ENCODE measurements at places on chromosomes 7 and 10.

- no peak for DNase-seq
These were observed 206.9 kb downstream of the EBF3 start for GRCh38 chr10:129756912-129757901.

GRCh38 chr7:45160417-45160881 lies 2.9 kb downstream of the RAMP3 start:
- DNase-seq: no peak

- DNase-seq: no peak
These were observed 53.3 kb downstream of the AKAP9 start for GRCh38 chr7:91993976-91994375.

- DNase-seq: no peak
These were observed 46.7 kb upstream of the RHOBTB1 start for GRCh38 chr10:60990663-60991062.

DNA sequence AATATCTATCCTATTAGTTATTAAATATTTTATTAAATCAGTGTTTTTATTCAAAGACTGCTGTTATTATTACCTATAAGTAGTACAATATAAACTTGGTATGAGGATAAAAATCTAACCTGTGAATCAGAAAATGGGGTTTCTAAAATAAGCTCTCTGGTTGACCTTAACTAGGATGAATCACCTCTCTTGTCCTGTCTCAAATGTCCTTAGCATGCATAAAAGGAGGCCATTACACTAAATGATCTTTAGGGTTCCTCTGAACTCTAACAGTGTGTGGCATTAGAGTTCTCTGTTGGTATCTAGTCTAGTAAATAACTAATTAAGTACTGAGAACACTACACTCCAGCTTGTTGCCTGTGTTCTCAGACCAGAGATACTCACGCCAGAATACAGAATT lies 143.1 kb upstream of the LRRTM3 start:
- DNase-seq: no peak

- peak; percentile 6 for DNase-seq
These were observed 350.0 kb downstream of the CRPPA start for GRCh38 chr7:16071246-16071857.

- DNase-seq: no peak
These were observed 50.7 kb downstream of the ODAD2 start for GRCh38 chr10:27948186-27948585.

GRCh38 chr7:106329971-106330733 lies 45.4 kb upstream of the NAMPT start:
- no peak for DNase-seq

DNA sequence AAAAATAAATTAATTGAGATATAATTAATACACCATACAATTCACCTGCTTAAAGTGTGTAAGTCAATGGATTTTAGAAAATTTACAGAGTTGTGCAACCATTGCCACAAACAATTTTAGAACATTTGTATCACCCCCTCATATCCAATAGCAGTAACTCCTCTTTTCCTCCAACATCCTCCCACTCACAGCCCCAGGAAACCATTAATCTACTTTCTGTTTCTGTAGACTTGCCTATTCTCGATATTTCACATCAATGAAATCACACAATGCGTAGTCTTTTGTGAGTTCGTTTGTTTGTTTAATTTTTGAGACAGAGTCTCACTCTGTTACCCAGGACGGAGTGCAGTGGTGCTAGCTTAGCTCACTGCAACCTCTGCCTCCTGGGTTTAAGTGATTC lies 13.7 kb upstream of the HERC4 start:
- DNase-seq: no peak

- no peak for DNase-seq
These were observed 518 bp downstream of the AGFG2 start for GRCh38 chr7:100539436-100540006.

DNA sequence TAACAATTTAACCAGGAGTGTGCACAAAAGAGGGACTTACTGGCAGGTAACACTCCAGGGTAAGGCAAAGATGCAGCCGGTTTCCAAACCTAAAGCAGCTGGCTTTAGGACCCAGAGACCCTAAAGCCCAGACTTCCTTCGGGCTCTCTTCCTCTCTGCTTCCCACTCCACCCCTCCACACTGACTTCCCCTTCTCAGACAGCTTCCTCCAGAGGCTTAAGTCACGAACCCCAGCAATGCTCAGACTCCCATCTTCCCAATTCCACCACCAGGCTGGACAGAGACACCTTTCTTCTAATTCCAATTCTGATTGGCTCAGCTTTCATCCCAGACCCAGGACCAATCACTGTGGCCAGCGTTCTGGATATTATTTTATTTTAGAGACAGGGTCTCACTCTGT lies 24.8 kb downstream of the STYXL1 start:
- no peak for DNase-seq

GRCh38 chr10:81875467-81876252 lies 666 bp downstream of the NRG3 start:
- DNase-seq: no peak

GRCh38 chr7:16463949-16464715 lies 1.4 kb downstream of the SOSTDC1 start:
- no peak for DNase-seq

GRCh38 chr10:97673736-97674525 lies 13.1 kb downstream of the AVPI1 start:
- no peak for DNase-seq

DNA sequence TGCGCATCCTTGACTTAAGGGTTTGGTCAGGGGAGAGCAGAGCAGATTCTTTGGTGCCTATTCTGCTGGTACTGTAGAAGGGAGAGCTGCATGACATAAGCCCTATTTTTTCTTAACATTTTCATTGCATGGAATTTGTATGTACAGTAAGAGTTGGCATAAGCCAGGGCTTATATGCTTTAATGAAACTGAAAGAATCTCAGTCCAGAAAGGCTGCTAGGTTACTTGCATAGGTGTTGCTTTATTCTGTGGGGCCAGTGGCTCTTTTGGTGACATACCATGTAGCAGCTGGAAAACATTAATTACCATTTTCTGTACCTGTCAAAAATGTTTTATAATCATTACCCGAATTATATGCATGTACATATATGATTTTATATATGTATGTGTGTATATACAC lies 152.1 kb downstream of the LYZL1 start:
- no peak for DNase-seq

DNA sequence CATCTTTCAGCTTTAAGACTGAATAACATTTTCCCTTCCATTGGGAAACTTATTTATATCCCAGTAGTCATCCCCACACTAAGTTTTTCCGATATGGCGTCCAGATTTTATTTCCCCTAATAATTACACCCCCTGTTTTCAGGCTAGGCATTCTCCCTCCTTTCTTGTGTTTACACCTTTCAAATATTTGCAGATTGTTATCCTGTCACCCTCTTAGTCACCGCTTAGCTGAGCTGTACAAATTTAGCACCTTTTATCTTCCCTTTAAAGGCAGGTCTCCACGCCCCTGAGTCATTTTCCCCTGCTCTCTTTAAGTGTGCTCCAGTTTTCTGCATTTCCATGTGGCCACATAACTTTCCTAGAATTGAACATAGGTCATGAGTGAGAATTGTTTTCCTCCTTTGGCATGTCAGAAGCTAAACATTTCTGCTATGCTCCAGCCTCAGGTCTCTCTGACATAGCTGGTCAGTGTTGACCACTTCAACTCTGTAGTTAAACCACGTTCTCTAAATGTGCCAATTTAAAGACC lies 47.4 kb downstream of the LRRC4 start:
- no peak for DNase-seq

GRCh38 chr10:81019029-81019890 lies 481.6 kb downstream of the SH2D4B start:
- no peak for DNase-seq

- no peak for DNase-seq
These were observed 98.7 kb downstream of the TCERG1L start for GRCh38 chr10:131212763-131213325.

DNA sequence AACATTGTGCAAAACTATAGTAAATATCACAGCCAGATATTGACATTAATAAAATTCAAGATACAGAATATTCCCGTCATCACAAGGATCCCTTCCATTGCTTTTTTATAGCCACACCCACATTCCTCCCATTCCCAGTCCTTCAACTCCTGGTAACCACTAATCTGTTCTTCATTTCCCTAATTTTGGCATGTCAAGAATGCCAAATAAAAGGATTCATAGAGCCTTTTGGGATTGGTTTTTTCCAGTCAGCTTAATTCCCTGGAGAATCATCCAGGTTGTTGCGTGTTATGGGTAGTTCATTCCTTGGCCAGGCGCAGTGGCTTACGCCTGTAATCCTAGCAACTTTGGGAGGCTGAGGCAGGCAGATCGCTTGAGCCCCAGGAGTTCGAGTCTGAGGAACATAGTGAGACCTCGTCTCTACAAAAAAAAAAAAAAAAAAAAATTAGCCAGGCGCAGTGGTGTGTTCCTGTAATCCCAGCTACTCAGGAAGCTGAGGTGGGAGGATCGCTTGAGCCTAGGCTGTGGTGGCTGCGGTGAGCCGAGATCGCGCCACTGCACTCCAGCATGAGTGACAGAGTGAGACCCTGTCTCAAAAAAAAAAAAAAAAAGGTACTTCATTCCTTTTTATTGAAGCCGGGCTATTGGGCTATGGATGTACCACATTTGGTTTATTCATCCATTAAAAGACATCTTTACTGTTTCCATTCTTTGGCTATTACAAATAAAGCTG lies 2.7 kb downstream of the OGDH start:
- DNase-seq: no peak

DNA sequence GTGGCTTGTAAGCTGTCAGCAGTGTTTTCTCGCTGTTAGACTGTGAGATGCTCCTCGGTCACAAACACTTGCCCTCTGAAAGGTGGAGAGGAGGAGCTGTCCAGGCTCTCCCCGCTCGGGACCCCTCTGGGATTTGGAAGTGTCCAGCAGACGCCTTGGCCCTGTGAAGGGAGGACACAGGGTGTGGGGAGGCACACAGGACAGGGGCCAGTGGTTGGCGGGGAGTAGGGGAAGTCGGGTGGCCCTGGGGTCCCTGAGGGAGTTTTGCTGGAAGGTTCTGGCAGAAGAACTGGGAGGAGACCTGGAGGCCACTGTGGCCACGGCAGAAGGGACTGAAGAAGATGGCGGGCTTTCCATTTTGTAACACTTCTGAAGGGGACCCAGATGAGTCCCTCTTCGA lies 47.2 kb upstream of the DPYSL4 start:
- no peak for DNase-seq

DNA sequence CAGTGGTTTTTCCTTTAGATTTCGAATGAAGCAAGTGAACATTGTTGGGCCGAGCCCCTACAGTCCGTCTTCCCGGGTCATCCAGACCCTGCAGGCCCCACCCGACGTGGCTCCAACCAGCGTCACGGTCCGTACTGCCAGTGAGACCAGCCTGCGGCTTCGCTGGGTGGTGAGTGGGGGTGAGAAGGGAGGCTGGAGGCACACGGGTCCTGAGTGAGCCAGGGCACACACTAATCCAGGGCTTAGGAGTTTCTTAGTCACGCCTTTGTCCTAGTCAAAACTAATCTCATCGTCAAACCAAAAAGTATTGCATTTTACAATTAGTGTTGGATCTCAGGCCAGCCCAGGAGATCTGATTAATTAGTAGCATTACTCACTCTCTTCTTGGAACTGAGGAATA lies 568.8 kb upstream of the FOXK1 start:
- DNase-seq: no peak

DNA sequence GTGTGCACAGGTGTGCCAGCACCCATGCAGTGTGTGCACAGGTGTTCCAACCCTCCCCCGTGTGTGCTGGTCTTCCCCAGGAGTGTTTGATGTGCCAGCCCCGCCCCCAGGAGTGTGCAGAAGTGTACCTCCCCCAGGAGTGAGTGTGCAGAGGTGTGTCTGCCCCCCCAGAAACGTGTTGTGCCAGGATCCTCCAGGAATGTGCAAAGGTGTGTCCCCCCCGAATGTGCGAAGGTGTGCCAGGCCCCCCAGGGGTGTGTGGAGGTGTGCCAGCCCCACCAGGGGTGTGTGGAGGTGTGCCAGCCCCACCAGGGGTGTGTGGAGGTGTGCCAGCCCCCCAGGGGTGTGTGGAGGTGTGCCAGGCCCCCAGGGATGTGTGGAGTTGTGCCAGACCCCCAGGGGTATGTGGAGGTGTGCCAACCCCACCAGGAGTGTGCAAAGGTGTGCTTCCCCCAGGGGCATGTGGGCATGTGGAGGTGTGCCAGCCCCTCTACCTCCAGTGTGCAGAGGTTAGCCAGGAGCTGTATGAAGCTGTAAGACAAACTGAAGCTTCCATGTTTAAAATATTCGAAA lies 33.2 kb downstream of the CHST15 start:
- no peak for DNase-seq

- no peak for DNase-seq
These were observed 511.3 kb downstream of the ARL4A start for GRCh38 chr7:13198727-13199126.

DNA sequence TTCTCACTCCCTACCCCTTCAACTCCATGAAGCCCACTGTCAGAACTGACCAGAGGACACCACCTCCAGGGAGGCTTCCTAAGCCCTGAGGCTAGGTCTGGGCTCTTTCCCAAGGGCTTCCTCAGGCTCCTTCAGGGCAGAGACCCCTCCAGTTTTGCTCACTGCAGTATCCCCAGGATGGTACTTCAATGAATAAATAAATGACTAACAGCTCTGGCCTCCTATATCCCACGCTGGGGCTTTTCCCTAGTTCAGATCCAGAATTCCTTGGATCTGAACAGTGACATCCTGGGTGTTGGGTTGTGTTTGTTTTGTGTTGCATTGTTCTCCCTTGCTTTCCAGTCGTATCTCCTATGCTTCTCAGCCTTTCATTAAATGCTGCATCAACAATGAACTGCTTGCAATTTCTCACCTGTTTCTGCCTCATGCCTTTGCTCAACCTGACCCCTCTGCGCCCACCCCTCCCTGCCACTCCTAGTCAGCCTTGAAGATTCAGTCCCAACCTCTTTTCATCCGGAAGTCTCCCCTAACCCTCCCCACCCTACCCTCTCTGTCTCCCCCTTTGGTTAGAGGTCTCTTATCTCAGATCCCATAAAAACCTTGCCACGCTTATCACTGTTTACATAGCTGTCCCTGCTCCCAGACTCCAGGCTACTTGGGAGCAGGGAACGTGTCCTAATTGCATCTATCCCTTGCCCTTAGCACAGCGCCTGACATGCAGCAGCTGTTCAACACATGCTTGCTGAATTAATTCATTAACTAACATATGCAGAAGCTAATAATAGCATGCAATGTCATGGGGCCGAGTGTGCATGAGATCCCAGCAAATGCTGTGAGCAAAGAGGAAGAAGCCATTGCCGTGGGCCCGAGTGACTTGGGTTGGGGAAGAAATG lies 41.7 kb downstream of the PPP1R3C start:
- DNase-seq: no peak

- DNase-seq: no peak
These were observed 9.7 kb upstream of the GARS1 start for GRCh38 chr7:30584965-30585364.

DNA sequence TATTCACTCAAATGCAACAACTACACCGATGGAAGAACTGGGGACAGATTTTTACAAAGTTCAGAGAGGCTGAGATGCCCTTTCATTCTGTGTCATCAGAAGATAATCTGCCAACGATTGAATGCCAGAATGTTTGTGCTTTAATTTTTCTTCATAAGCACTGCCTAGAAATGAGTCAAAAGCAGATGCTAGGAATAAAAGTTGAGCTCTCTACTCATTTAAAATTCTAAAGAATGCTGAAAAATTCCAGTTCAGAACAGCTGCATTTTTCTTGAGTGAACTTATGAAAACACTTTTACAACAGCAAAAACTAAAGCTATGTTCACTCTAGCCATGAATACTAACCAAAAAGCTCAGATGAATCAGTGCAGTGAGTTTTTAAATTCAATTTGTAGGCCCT lies 22.3 kb upstream of the FAM133B start:
- DNase-seq: no peak
